ENCODE measurements at places on chromosomes 4 and X.

DNA sequence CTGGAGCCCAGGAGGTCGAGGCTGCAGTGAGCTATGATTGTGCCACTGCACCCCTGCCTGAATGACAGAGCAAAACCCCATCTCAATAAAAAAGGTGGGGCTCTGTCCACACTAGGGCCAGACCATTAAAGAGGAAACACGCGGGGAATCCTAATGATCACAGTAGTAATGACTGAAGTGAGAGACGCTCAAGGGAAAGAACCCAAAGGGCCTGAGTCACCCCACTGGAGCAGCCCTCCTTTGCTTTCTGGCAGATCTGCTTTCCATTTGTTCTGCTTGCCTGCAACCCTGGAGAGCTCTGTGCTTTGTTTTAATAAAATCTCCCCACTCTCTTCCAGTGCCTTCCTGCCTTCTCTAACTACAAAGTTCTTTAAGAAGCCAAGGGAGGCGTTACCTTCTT lies 5.0 kb downstream of the TFDP3 start:
- DNase-seq: no peak

DNA sequence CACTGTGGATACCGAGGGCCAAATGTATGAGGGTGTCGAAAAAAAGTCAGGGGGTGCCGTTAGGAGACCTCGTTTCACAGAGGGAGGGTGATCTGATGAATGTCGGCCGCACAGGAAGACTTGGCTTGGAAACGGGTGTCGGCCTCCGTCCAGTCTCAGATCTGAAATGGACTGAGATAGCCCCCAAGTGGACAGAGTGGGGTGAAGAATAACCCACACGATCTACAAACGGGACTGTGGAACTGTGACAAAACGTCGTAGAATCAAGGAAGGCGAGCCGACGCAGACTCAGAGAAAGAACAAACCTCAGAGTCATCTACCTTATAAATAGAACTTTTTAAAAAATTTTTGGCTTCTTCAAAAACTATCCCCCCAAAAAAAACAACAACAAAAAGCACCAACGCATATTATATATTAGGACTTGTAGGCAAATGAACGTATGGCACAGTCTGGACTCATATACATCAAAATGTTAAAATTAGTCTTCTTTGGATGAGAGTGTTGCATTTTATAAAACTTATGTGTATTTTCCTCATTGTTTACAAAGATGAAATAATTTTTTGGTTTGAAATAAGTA lies 63.8 kb upstream of the IRF2 start:
- DNase-seq: peak; percentile 89

GRCh38 chrX:67726018-67726417 lies 182.2 kb downstream of the AR start:
- DNase-seq: no peak

DNA sequence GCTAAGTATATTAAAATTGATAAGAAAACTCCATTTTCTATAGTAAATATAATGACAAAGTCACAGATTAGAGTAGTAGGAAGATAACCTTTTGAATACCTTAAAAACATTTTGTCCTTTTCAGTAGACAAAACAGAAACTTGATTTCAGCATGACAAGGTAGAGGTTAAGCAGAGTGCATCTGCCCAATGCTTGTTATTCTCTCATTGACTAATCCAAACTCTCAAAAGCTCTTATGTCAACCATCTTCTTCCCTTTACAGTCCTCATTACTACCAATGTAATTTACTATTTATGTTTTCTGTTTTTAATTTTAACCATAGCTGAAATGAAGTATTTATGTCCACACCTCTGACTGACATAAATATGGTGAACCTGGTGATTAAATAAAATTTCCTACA lies 11.1 kb downstream of the NIPAL1 start:
- DNase-seq: no peak

DNA sequence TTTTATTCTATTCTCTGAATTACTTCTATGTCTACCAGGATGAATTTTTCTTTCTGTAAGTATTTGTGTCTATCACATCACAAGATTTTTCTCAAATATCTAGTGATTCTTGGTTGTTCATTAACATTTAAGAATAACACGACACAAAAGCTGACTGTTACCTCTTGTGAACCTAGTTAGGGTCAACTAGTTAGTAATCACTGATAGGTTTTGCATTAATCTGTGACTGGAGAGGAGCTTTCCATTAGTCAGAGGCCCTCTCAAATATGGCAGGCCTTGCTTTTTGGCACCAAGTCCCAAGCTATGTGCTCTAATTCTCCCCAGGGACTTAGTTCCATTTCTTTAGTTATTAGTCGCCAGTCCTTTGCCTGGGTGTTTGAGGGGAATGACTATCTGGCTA lies 259.2 kb downstream of the CFAP299 start:
- DNase-seq: no peak

- peak; percentile 81 for DNase-seq
These were observed 25.0 kb downstream of the TACC3 start for GRCh38 chr4:1746265-1746691.

- no peak for DNase-seq
These were observed 202.1 kb downstream of the PTTG2 start for GRCh38 chr4:38162240-38162784.

DNA sequence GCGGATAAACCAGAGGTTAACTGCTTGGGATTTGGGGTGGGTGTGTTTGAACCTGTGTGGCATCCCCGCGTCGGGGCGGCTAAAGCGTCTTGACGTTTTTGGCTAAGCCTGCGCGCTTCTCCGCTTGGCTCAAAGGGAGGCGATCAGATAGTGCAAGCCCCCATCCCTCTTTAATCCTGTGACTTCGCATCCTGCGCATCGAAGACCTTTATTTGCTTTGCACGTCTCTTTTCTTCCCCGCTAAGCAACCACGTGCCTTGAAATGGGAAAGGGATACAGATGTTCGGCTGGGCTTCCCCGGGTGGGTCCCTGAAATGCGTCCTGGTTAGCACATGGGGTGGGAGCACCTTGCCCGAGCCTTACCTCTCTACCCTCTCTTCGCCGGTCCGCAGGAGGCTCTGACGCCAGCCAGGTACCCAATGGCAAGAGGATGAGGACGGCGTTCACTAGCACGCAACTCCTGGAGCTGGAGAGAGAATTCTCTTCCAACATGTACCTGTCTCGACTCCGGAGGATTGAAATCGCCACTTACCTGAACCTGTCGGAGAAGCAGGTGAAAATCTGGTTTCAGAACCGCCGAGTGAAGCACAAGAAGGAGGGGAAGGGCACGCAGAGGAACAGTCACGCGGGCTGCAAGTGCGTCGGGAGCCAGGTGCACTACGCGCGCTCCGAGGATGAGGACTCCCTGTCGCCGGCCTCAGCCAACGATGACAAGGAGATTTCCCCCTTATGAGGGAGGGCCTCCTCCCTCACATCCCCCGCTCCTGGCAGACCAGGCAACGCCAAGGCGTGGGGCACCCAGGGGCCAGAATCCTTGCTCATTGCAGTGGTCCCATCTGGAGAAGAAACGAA lies 1.5 kb downstream of the GSX2 start:
- DNase-seq: no peak

- no peak for DNase-seq
These were observed 234.1 kb downstream of the CPE start for GRCh38 chr4:165612936-165613335.

- no peak for DNase-seq
These were observed 82.9 kb downstream of the CLCN4 start for GRCh38 chrX:10239611-10240064.

DNA sequence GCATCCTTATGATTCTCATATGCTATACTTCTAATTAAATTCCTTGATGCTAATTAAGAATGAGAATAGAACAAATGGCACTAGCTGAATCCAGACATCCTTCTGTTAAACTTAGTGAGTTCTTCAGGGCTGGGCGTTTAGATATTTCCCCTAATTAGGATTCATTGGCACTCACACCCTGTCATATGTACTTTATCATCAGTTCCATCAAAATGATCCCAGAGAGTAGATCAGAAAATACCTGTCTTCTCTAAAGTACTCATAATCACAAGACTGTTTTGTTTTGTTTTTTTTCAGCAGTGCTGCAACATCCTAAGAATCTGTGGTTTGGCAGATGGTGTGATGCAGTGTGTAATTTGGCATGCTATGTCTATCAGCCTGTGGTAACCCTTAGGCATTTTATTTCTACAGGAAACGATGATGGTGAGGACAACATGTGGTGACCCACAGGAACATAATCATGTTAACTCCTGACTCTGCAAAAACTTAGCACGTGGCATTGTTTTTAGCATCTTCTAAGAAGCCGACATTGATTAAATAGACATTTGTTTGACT lies 2528.4 kb downstream of the ARAP2 start:
- DNase-seq: no peak

DNA sequence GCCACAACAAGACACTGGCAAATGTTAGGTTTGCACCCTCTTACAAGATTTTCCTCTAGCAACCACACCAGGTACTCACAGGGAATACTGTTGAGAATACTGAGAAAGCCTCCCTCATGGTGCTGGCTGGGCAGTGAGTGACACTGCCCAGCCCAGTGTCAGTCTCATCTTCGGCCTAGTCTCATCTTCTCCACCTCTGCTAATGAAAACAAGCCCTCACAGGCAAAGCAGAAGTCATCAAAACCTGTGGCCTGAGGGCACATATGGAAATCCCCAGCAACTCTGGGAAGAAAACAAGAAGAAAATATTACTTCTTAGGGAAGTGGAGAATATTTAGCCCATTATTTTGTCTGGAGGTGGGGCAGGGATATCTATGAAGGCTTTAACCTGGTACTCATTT lies 7.9 kb upstream of the ADAM29 start:
- no peak for DNase-seq

Data from lower lobe of right lung (tissue), 2 donors.